Stimulated activated CD4-positive, alpha-beta T cell treated with anti-CD3 and anti-CD28 coated beads, Interleukin-1b, Interleukin-23, amount 100 ng/mL, for 24 hours (primary cell): ENCODE measurements at places on chromosomes 3 and 15.

DNA sequence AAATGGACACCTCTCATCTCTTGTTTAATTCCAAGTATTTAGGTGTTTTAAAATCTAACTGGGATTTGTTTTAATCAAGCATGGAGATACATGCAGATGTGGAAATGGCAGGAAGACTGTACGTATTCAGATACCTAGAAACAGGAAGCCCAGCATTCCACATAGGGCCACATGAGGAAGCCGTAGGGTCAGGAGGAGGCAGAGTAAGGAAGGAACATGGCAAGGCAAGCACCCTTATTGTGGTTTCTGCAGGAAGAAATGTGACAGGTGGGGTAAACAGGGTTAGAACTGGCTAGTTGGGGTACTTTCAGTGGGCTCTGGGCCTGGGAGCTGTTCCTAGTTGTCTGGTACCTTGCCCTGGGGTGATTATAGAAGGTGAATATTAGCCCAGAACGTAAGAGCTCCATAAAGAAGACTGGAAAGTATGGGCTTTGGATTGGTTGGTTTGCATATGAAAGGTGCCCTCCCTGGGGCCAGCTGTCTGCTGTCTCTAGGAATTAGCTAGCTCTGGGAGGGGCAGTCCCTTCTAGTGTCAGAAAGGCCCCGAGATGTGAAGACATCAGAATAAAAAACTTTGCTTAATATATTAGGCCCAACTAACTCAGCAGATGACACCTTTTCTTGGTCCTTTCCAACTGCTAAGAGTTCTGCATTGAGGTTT lies 107.7 kb upstream of the CADPS start:
- DNase-seq = no peak

GRCh38 chr15:77119446-77119845 lies 48.5 kb upstream of the TSPAN3 start:
- no peak for DNase-seq

GRCh38 chr15:31427411-31427810 lies 100.8 kb downstream of the KLF13 start:
- DNase-seq = no peak

GRCh38 chr3:126052196-126053058 lies 31.5 kb downstream of the SLC41A3 start:
- no peak for DNase-seq

- DNase-seq = no peak
Observed at GRCh38 chr3:170809007-170809974, 60.7 kb downstream of the RPL22L1 start.

GRCh38 chr15:66498501-66499386 lies 1.2 kb upstream of the SNAPC5 start:
- no peak for DNase-seq

DNA sequence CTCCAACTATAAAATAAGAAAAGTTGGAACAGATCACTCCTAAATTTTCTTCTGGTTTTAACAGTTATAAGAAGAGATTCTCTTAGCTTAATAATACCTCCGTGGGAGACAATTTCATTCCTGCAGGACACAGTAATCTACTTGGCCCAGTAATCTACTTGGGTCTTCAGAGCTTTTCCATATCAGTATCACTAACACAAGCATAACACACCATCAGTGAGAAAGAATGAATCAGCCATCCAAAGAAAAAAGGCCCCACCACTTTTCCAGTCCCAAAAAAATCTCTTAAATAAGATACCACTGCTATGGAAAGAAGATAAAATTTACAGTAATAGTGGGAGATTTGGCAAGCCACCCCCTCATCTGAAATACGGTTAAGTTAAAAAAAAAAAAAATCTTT lies 20.2 kb downstream of the SIN3A start:
- no peak for DNase-seq

GRCh38 chr3:166900866-166901577 lies 479.1 kb downstream of the ZBBX start:
- no peak for DNase-seq

GRCh38 chr3:115792206-115792955 lies 169.1 kb downstream of the GAP43 start:
- no peak for DNase-seq

GRCh38 chr15:28079313-28079969 lies 19.7 kb downstream of the OCA2 start:
- no peak for DNase-seq

- no peak for DNase-seq
Observed at GRCh38 chr15:49372366-49372765, 50.7 kb upstream of the FGF7 start.

DNA sequence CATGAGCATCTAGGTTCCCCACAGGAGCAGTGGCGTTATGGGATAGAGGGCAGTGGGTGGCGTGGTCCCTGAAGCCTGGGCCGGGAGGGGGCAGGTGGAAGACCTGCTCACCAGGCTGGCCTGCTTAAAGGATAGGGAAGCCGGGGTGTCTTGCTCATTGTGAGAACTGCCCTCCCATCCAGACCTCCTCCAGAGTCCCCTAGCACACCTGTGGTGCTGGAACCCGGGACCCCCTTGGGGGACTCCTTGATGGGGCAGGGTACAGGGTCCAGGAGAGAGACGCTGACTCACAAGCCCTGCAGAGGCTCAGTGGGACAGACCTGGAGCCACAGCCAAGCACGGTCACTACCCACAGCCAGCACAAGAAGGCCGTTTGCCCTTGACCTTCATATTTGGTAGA lies 2.8 kb upstream of the RHCG start:
- no peak for DNase-seq

DNA sequence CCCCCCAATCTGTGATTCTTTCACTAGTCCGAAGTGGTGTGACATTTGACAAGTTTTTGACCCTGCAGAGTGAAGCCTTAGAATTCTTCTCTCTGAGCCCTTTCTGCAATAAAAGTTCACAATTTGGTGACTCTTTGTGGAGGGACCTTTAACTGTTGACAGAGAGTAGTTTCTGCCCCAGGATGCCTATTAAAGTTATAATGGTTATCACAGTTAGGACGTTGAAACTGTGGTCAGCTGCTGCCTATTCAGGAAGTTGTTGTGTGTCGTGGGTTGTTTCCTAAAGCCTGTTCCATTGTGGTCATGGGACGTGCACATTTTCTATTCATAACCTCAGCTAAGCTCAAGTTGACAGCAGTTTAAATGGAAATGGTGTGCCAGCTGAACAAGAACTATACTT lies 274.5 kb downstream of the NEK10 start:
- DNase-seq = no peak

DNA sequence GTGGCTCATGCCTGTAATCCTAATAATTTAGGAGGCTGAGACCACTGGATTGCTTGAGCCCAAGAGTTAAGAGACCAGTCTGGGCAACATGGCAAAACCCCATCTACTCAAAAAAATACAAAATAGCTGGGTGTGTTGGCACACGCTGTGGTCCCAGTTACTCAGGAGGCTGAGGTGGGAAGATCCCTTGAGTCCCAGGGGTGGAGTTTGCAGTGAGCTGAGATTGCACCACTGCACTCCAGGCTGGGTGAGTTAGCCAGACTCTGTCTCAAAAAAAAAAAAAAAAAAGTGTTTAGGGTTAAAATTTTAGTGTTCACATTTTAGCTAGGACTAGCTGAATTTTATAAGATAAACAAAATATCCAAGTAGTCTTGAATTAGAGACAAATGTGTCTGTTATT lies 1340.1 kb upstream of the EPHA6 start:
- DNase-seq = no peak

DNA sequence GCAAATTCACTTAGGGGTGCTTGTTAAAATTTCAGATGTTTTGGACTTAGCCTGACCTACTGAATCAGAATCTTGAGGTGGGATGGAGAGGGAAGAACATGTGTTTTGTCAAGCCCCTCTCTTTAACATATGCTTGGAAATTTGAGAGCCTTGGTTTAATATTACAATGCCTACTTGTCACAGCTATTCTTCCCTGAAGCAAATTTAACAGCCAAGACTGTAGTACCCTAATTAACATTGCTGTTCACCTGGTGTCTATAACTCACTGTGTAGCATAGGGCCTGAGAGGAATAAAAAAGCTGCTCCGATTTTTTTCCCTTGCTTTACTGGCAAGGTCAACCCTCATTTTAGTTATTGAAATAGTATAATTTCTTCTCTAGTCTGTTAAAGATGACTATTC lies 880.1 kb downstream of the CADM2 start:
- no peak for DNase-seq

DNA sequence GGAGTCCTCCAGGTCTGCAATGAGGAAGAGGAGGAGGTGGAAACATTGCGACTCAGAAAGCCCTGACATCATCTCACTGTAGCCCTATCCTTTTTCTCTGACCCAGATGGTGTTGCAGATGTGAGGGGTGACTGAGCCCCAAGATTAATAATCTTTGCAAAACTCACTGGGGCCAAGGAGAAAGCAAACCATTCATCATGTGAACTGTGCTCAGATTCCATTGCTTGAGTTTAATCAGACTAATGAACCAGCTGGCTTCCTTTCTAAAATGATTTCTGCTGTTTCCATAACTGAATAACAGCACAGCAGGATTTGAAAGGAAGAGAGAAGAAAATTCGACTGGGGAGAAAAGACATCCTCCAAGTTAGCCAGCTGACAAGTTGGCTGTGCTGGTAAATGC lies 13.4 kb upstream of the DGKG start:
- DNase-seq = no peak

DNA sequence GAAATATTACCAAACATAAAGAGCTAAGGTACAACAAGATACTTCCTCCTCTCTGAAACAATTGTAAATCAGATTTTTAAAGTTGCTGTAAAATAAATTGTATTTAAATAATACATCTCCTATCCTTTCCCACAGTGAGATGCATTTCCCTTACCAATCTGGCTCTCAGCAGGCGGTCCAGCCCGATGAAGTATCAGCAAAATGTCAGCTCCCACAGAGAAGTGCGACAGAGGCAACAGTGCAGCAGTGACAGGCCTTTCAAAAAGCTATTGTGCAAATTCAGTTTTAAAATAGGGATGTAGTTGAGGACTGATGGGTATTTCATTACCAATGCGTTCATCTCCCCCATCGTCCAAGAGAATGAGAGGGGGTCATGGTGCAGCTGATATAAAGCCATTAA lies 733.2 kb upstream of the GOLIM4 start:
- no peak for DNase-seq

- no peak for DNase-seq
Observed at GRCh38 chr3:59549962-59550361, 500.1 kb upstream of the CFAP20DC start.

GRCh38 chr15:47950447-47950846 lies 170.3 kb upstream of the SLC24A5 start:
- no peak for DNase-seq
